ENCODE measurements at places on chromosomes 7 and 10. TPM values are rescaled to one million over a fixed set of nuclear protein-coding genes. Genes with fewer than 3 reads are reported as not detected.
A peak's percentile ranks its signal among the peaks of the same experiment; 100 is the strongest.

- DNase-seq, result no peak
These were observed 94.2 kb upstream of the PHYHIPL start for GRCh38 chr10:59082249-59082648.

GRCh38 chr7:44131173-44132029, 8.1 kb upstream of the POLD2 start:
- DNase-seq, result peak; percentile 64

DNA sequence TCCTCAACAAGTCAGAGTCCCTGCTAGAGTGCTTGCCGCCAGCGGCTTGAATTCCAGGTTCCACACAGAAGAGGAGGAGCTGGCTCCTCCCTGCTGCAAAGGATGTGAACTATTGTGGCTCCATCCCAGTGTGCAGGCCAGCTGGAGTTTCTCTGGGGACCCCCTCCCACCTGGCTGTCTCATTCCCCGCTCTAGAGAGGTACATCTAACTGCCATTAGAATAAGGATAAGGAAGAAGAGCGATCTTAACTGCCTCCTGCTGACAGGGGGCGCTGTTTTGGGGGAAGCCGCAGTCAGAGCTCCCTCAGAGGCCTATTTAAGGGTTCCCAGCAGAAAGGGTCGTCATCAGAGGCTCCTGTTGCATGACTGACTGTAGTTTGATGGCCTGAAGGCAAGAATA, 40.8 kb upstream of the HECW1 start:
- peak; percentile 65 for DNase-seq

DNA sequence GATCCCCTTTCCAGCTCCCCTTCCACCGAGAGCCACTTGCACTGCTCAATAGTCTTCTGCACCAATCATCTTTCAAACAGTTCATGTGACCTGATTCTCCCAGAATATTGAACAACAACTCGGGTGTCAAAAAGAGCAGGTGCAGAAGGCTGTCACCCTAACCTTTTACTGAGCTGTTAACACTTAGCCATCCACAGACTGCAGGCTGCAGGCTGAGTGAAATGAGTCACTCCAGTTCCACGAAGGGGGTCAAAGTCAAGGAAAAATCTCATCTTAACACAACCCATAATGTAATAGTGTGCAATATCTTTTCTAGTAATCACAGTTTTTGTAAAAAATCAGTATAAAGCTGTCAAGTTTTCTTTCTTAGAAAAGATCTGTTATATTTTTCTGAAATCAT, 63.1 kb downstream of the MTPAP start:
- no peak for DNase-seq

- DNase-seq, result no peak
These were observed 27.2 kb downstream of the SCD start for GRCh38 chr10:100374200-100374655.

DNA sequence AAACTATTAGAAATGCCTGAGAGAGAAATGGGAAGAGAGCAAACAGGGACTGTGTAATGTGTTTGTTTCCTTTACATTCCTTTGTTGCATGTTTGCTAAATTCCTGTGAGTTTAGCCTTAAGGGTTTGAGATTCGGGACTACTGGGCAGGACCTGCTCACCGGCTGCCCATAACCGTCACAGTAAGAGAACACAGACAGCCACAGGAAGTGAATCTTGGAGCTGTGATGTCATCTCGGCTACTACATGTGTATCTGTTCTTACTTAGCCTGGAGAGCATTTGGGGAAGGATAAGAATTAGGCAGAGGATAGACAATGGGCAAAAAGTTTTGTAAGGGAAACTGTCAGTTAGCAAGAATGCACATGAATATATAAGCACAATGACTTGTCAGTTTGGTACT, 485.1 kb upstream of the KLF6 start:
- DNase-seq, result peak; percentile 34

DNA sequence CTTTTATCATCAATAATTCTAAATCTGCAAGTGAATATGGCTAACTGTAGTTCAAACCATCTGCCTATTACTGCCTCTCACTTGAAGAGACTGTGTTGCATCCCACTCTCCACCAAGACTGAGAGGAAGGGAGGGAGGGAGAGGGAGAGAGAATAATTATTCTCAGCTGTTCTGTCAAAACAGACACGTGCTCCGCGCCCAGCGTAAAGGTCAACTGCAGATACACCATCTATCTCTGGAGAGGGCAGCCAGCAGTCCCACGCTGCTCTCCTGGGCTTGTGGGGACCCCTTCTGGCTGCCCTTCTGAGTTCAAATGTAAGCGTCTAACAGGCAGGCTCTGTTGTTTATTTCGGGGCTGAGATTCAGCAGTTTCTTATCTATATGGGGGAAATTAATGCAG, 625.5 kb upstream of the GALNT17 start:
- DNase-seq, result peak; percentile 21

- DNase-seq, result no peak
These were observed 814 bp upstream of the OPALIN start for GRCh38 chr10:96359616-96360015.

DNA sequence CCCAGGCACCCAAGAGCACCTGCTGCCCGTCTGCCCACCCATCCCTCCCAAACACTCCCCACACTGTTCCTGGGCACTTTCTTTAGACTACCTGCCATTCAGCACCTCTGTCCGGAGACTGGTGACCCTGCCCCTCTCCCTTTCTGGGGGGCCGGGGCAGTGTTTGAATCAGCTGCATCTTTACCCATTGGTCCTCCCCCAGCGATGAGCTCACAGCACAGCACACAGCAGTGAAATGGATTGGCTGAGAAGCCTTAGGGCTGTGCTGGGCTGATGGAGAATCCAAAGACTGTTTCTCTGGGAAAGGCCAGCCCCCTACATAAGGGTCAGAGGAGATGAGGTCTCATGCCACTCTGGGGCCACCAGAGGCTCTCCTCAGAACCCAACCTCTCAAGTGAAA, 40.2 kb downstream of the VWA2 start:
- DNase-seq, result no peak

GRCh38 chr10:19003341-19003740, 45.3 kb upstream of the MALRD1 start:
- no peak for DNase-seq

GRCh38 chr7:119903085-119903484, 369.9 kb upstream of the KCND2 start:
- no peak for DNase-seq

GRCh38 chr7:27922907-27923641, 183.1 kb downstream of the TAX1BP1 start:
- no peak for DNase-seq

GRCh38 chr10:3516234-3516922, 268.6 kb downstream of the KLF6 start:
- no peak for DNase-seq

- no peak for DNase-seq
These were observed 494.6 kb upstream of the KLF6 start for GRCh38 chr10:4279655-4280054.

DNA sequence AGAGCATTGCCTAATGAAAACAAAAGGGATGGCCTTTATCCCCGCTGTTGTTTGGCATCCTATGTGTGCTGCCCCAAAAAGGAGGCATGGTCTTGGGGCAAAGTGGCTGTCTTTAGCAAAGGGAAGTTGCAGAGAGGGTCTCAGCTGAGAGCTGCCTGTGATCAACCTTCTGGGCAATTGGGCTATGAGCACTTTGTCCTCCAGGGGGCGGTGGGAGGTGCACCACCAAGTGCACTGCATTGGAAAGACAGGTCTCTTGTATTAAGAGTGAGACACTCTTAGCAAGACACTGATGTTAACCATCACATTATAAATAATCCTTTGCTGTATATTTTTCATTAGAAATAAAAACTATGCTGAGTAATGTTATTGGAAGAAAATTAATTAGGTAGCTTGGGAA, 314.8 kb downstream of the POM121L12 start:
- DNase-seq, result no peak

DNA sequence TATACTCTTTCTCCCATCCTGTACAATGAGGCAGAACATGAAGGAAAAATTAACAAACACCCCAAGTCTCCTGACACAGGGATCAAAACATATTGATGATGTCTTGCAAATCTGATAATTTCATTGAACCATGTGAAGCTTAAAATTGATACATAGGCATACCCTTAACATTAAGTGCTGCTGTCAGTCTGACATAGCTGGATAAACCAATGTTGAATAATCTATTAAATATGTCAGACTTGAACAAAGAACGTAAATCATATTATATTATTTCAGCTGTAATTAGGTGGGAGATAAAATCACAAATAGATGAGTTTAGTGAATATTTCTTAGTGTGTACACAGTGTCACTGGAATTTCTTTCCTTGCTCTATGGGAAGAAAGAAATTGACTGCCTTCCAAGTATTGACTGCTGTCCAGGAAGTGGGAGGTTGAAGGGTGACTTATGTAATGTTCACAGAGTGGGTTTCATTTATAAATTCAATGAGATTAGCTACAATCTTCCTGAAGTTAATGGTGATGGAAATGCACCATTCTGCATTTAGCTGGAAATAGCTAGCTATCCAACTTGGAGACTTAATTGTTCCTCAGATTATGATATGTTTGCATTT, 170.8 kb downstream of the AUTS2 start:
- no peak for DNase-seq

DNA sequence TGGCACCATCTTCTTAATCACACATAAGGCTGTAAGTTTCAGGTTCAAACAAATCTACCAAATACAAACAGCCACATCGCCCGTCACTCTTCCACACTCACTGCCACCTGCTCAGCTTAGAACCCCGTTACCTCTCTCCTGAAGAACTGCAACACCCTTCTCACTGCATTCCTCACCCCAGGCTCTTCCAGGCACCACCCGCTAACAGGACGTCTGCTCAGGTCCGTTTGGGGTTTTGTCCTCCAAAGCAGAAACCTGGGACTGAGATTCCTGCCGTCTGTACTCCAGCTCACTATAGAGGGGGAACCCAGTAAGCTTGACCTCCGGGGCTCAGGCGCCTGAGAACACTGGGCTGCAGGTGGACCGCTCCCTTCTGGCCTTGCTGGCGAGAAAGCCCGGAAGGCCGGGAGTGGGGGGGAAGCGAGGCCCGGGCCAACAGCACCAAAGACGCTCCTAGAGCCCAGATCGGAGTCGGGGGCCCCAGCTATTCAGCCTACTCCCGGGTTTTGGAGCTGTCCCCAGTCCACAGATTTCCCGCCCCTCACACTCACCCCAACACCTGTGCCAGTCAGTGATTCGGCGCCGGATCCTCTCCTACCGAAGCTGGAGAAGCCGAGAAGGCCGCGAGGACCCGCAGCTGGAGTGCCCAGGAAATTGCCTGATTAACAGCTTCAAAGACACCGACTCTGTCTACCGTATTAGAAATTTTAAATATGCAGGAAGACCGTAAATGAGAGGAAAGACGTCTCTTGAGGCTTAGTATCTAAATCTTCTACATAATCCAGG, at the start of gene AP3M1:
Gene AP3M1, minus strand, starts transcription at position 625 of the 786 bp plus-strand sequence. CDS start 12,449 bp downstream, outside the sequence.
- DNase-seq, result no peak

GRCh38 chr7:4814433-4814832, 39.0 kb downstream of the AP5Z1 start:
- DNase-seq, result no peak

DNA sequence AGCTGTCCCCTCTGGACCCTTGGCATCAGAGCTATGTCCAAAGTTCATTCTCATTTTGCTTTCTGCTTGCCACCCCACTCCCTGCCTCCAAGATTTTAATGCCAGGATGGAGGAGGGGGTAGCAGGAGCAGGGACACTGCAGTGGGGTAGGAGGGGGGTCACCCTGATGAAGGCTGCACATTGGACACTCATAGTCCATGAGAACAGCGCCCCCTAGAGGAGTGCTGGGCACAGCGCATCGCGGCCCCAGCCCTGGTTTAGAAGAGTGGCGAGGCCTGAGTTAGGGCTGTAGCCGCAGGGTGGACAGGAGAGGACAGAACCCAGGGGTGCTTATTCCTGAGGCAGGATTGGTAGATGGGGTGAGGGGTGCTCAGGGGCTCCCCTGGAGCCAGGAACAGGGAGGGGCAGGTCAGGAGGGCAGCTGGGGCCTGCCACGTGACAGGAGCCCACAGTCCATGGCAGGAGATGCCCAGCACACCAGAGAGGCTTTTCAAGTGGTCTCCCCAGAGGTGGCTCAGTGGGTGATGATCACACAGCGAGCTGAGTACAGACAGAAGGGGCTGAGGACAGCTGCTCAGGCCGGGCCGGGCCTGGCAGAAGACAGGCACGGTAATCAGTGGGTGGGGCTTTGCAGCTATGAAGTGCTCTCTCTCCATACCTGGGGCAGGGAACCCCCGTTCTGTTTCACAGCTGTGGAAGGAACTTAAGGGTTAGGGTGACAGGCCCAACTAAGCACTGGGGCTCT, 71.4 kb downstream of the NEURL1 start:
- DNase-seq, result peak; percentile 40

GRCh38 chr7:83655951-83656556, 7.1 kb upstream of the SEMA3E start:
- DNase-seq, result peak; percentile 41

DNA sequence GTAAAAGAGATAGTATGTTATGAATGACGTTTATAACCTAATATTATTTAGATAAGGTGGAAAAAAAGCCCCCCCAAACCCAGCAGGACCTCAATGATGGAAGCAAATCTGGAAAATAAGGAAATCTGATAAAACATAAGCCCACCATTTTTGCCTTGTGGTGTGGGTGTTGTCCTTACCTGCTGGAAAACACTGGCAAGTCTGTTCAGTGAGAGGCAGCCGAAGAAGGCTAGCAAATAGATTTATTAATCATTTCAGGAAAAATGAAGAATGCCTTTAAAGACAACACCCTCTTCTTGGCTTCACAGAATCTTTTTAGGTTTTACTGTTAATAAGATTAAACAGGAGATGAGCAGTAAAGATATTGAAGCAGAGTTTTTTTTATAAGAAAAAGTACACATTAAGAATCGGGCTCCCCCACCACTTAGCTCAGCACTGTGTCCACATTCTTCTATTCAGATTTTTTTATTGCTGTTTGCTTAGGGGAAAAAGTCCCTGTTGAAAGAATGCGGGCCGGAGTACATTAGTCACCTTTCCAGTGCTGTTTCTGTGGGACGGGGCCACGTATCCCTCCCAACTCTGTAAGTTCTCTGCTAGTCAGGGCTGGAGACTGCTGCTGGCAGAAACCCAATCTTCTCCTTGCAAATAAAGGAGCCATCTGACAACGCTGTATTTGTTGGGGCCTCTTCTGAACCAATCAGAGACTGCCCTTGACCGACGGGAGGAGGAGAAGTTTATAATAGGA, 104.1 kb downstream of the EVX1 start:
- peak; percentile 93 for DNase-seq

DNA sequence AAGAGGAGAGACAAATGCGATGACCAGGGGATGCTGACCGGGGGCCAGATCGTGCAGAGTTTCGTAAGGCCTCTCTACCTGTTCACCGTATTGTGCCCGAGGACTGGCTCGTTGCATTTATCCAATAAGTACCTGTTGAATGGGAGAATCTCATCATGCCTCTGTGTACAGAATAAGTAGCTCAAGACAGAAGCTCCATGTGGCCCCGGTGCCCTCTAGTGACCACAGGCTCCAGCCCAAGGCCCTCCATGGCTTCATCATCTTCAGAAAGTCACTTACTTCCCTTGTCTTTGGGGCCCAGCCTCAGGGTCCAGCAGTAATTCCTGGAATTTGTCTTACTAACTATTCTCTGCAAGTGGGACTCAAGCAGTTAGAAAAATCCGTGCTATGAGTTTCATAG, 151.0 kb downstream of the CHN2 start:
- DNase-seq, result peak; percentile 53

GRCh38 chr7:84780158-84781124, 406.4 kb downstream of the SEMA3D start:
- DNase-seq, result no peak

- no peak for DNase-seq
These were observed 65.6 kb upstream of the PDLIM1 start for GRCh38 chr10:95356190-95356955.

Gene AKR1C8
- total RNA-seq, result not detected

Gene HOXA3
- total RNA-seq, result 12.4 TPM

Gene CCDC172
- total RNA-seq, result not detected

Gene HKDC1
- 0.69 TPM for total RNA-seq

Gene MPP7
- 2.0 TPM for total RNA-seq

Gene ANKRD1
- total RNA-seq, result 94.4 TPM

Gene FKBP6
- total RNA-seq, result under 0.01 TPM

Gene CCL24
- total RNA-seq, result not detected

Gene PBLD
- total RNA-seq, result 0.86 TPM

Gene CNOT4
- total RNA-seq, result 2.6 TPM

Measured in Daoy (cell line).